Posterior cingulate gyrus (tissue), 11 donors: ENCODE measurements at places on chromosomes 1 and 21.

DNA sequence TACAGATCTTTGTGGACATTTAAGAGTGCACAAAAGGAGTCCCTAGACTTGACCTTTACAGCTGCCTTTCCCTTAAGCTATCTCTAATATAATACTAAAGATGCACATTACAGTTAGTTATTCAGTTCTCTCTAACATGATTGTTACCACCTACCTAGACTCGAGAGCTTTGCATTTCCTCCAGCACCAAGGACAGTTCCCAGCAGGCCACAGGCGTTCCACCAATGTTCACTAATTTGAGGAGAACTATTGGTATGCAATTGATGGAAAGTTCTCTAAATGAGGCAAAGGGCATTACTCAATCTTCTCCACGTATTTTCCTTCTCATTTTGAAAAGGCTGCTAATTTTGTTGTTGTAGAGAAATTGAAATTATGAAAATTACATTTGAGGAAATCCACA lies 5.4 kb upstream of the NTNG1 start:
- DNase-seq: no peak

- DNase-seq: no peak
Observed at GRCh38 chr1:202017749-202018467, 7.5 kb downstream of the ELF3 start.

GRCh38 chr1:210397681-210398080 lies 69.0 kb downstream of the HHAT start:
- no peak for DNase-seq

DNA sequence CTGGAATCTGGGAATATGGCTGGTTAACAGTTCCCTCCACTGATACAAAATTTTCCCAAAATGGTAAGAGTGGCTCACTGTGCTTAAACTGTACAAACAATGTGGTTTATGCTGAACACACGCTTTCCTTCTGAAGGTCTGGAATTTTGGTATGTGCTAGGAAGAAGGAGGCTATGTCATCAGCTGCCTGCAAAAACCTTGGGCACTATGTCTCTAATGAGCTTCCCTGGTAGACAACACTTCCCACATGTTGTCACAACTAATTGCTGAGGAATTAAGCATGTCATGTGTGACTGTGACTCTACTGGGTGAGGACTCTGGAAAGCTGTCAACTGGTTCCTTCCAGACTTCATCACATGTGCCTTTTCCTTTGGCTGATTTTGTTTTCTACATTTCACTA lies 29.2 kb downstream of the IPP start:
- DNase-seq: no peak

DNA sequence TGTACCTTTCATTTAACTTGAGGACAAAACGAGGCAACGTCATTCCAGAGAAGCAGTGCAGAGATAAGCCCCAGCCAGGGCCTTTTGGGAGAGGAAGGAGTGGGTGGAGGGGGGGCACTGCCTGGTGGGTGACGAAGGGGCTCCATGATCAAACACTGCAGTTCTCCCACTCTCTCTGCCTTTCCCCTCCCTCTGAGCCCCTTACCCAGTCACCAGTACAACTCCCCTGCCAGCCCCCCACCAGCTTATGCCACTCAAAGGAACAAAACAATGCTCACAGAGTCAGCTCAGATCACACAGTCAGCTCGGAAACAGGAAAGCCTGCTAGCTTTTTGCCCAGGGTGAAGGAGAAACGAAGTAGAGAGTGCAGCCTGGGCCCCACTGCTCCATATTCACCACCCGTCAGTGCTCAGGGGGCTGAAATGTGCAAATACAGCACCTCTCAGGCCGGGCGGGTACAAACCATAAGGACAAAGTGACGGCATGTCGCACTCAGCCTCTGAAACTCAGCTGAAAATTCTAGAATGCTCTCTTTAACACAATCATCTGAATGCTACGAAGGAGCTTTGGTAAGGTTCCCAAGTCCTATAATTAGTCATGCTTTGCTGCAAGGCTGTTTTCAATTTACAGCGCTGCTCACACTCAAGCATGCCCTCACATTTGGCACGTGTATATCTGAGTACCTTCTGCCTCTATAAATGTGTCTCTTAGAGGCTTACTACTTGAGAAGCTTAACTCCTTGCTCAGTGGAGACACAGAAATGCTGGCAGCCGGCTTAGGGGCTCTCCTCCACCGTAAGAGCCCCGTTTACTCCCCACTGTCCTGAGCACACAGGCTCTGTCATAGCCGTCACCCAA lies 65.8 kb upstream of the RAB4A start:
- no peak for DNase-seq
